ENCODE measurements at places on chromosomes 3 and 15.

GRCh38 chr3:185712337-185712736, 112.5 kb downstream of the IGF2BP2 start:
- no peak for DNase-seq

GRCh38 chr3:151879679-151880415, 6.4 kb downstream of the SUCNR1 start:
- no peak for DNase-seq

GRCh38 chr3:169811631-169812331, 889 bp upstream of the LRRIQ4 start:
- DNase-seq = no peak

GRCh38 chr3:37974121-37975083, 16.2 kb upstream of the VILL start:
- peak; percentile 55 for DNase-seq

GRCh38 chr3:25103391-25103790, 324.7 kb upstream of the RARB start:
- no peak for DNase-seq

DNA sequence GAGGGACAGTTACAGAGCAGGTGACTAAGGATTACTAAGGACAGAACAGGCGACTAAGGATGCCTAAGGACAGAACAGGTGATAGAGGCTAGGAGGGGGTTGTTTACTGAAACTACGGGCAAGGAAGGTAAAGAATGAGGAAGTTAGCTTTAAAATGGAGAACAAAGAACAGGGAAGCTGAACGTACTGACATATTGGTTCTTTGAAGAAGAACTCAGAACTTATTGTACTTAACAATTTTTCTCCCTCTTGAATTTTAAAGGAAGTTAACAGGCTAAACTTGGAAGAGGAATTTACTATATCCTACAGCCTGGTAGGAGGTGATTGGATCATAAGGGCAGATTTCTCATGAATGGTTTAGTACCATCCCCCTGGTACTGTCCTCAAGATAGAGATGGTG, 290.2 kb downstream of the SHQ1 start:
- no peak for DNase-seq

DNA sequence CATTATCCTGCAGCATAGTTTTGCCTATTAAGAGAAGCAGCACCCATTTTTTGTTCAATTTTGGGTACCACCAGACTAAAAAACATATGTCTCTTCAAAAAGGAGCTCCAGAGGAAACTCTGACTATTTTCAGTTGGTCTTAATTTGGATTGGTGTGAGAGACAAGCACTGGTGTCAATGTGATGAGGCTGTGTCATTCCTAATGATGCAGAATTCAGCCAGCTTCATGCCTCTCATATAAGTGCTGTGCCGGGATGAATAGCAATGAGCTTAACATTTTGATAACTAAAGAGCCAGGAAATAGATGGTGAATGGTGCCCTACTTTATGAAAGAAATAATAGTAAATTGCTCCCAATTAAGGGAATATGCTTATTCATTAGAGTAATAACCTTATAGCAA, 15.9 kb downstream of the POPDC2 start:
- no peak for DNase-seq

GRCh38 chr15:34188711-34189110, 21.2 kb downstream of the KATNBL1 start:
- no peak for DNase-seq

DNA sequence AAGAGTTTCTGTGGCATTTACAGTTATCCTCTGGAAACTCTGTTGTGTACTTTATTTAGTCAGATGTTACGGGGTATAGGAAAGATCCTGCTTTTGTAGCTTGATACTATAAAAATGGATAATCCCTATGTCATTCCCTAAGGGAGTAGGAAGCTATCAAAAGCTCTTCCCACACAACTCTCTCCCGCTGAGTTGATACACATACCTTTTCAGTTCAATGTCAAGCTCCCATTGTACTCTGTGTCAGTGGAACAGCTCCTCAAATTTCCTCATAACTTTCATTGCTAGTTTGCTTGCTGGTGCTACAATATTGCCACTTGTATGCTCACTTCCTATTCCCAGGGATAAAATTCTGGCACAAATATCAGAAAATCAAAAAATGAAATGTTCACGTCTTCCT, 893.3 kb upstream of the GBE1 start:
- no peak for DNase-seq

- DNase-seq = no peak
Observed at GRCh38 chr15:52567871-52568600, 794 bp downstream of the ARPP19 start.

DNA sequence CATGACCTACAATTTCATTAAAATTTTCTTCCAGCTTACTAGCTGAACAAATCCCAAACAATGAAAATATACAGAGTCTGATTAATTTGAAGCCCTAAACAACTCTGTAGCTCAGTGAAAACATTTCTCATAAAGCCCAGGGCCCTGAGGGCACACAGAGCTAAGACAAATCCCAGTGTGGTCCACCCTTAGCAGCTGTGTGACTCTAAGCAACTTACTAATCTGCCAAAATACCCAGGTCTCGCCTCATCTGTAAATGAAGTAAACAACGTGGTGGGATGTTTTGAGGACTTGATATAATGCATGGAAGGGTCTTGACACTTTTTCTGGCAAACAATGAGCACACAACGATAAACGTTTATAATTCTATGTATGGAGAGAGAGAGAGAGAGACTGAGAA, 158.4 kb downstream of the FHIT start:
- DNase-seq = no peak

GRCh38 chr3:172699031-172699430, 11.8 kb downstream of the NCEH1 start:
- DNase-seq = no peak

DNA sequence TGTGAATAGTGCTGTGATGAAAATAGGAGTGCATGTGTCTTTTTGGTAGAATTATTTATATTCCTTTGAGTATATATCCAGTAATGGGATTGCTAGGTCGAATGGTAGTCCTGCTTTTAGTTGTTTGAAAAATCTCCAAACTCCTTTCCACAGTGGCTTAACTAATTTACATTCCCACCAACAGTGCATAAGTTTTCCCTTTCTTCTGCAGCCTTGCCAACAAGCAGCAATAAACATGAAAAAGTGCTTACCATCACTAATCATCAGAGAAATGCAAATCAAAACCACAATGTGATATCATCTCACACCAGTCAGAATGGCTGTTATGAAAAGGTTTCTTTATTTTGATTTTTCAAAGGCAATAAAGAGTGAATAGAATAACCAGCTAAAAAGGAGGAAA, 1105.9 kb downstream of the NAALADL2 start:
- DNase-seq = no peak

- DNase-seq = no peak
Observed at GRCh38 chr15:84797212-84797611, 19.9 kb upstream of the ALPK3 start.

GRCh38 chr3:161028555-161029153, 76.5 kb downstream of the B3GALNT1 start:
- DNase-seq = no peak

DNA sequence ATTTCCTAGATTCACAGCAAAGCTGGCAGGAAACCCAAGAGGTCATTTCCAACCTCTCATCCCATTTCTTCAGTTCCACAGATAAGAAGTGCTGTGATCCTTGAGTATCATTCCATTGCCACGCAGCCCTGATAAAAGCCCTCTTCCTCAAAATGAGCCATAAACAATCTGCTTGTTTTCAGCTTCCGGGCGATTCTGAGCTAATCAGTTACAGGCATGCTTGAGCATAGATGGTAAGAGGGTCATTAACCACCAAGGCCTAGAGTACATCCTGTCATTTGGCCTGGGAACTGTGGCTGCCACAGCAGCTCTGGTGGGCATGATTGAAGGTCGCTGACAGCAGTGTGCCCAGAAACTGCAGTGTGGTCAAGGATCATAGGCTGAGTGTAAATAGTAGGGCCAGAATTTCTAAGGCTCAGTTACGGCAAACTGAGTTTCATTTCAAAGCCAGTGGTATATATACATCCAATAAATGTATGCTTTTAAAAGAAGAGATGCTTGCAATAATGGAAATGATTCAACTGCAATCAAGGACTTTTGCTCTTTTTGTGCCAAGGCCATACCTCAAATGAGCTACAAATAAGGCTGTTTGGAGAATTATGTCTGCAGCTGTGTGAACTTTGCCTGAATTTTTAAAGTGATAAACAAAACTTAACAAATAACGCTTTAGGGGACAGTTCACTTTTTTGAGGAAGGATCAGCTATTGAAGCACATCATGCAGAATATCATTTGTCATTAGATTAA, 47.3 kb downstream of the P3H2 start:
- no peak for DNase-seq

DNA sequence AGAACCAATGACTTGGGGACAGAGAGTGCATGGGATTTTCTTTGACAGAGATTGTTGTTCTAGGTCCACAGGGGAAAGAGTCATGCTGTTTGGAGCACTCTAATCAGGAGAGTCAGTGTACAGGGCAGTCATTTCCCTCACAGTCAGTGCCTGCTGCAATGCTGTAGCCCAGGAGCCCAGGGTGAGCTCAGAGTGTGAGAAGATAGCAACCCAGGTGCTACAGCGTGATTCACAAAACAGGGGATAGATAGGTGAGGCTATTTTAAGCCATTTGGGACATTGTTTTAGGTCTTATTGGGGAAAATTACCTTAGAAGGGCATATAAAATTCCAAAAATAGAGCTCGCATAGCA, 37.3 kb downstream of the LNP1 start:
- DNase-seq = no peak

DNA sequence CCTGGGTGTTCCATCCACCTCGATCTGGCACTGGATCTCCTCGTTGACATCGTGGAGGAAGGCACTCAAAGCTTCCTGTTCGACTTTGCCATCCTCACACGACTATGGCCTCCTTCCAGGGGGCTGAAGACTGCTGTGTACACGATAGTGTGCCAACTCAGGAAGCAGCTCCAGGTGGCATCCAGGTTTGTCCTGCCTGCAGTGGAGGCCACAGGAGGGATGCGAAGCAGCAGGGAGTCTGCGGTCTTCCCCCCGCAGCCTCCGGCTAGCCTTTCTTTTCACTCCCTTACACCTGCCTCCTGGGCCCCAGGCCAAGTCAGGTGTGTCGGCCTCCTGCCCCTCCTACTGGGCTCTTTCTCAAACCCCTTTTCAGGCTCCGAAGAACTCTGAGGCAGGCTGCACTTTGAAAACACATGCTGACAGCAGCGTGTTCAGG, 32.2 kb downstream of the SYNM start:
- no peak for DNase-seq

GRCh38 chr15:39887832-39888231, 32.2 kb downstream of the GPR176 start:
- no peak for DNase-seq

DNA sequence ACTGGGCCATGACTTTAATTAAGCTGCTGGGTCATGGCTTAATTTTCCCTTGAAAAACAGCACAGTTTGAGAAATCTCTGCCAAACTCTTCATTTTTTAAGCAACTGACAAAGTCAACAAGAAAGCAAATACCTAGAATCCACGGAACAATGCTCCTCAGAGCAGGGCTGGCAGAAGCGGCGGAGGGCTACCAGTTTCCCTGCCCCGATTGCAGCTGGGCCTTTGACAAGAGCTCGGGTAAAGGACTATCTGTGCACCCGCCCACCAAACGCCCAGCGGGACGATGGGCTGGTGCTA, 1.2 kb downstream of the GOLIM4 start:
- no peak for DNase-seq

GRCh38 chr3:14278799-14279625, 100.4 kb downstream of the LSM3 start:
- DNase-seq = no peak
